ENCODE measurements at places on chromosomes 7 and 10. TPM values are rescaled to one million over a fixed set of nuclear protein-coding genes. Genes with fewer than 3 reads are reported as not detected.
A peak's percentile ranks its signal among the peaks of the same experiment; 100 is the strongest.

GRCh38 chr7:155975490-155975889 is 163.2 kb upstream of the SHH start:
- H3K27me3 ChIP-seq = peaks cover 17% of the 10 kb centered on the region
- H3K4me3 ChIP-seq = no peak overlapping the region
- DNase-seq = no peak
- no peaks in the 10 kb centered on the region for H3K36me3 ChIP-seq

- H3K36me3 ChIP-seq = no peaks in the 10 kb centered on the region
- DNase-seq = no peak
- no peak overlapping the region for H3K4me3 ChIP-seq
- no peaks in the 10 kb centered on the region for H3K4me1 ChIP-seq
- no peak overlapping the region for H3K27ac ChIP-seq
Observed at GRCh38 chr7:55110993-55111361, 92.2 kb downstream of the EGFR start.

DNA sequence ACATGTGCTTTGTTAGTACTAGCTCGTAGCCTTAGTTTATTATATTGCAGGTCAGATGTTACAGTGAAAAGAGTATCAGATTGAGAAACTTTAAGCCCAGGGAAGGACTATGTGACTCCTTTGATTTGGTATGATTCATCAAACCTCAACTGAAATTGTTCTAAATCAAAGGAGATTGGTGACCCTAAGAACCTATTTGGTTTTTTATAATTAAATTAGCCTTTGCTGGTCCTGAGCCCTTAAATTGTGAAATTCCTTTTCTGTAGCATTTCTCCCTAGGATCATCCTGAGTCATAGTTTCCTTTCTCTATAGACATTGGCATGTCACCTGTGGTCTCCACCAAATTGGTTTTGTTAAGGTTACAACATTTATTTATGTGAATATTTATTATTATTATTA is 89.7 kb downstream of the POLR1F start:
- H3K4me3 ChIP-seq = no peak overlapping the region
- no peak overlapping the region for H3K27ac ChIP-seq

GRCh38 chr10:77027576-77027975 is 610.0 kb downstream of the KCNMA1 start:
- H3K27me3 ChIP-seq = peaks cover 4% of the 10 kb centered on the region
- H3K36me3 ChIP-seq = no peaks in the 10 kb centered on the region
- H3K27ac ChIP-seq = no peak overlapping the region
- no peak for DNase-seq
- H3K4me3 ChIP-seq = no peak overlapping the region

GRCh38 chr7:16753932-16754855 is 639 bp downstream of the TSPAN13 start:
- H3K4me3 ChIP-seq = peak overlapping the region; percentile 64
- H3K4me1 ChIP-seq = peaks cover 12% of the 10 kb centered on the region
- no peaks in the 10 kb centered on the region for H3K36me3 ChIP-seq

- H3K4me1 ChIP-seq = peaks cover 14% of the 10 kb centered on the region
- DNase-seq = no peak
- H3K36me3 ChIP-seq = peaks cover 33% of the 10 kb centered on the region
- no peak overlapping the region for H3K27ac ChIP-seq
- H3K4me3 ChIP-seq = no peak overlapping the region
Observed at GRCh38 chr7:37074370-37074769, 350.1 kb upstream of the AOAH start.

TFPI2 gene
- total RNA-seq = not detected

GDF2 gene
- total RNA-seq = not detected

FAM25A gene
- not detected for total RNA-seq

SLC26A4 gene
- 8.3 TPM for total RNA-seq

STAG3 gene
- 20.2 TPM for total RNA-seq

NSUN5 gene
- total RNA-seq = 53.6 TPM

POU6F2 gene
- total RNA-seq = not detected

KIN gene
- 15.0 TPM for total RNA-seq
